ENCODE measurements at places on chromosomes 11 and 22.

GRCh38 chr11:133545199-133545803 lies 13.0 kb upstream of the OPCML start:
- no peak for DNase-seq

- DNase-seq, result peak; percentile 82
Observed at GRCh38 chr22:21567456-21568346, at the start of gene UBE2L3. Gene UBE2L3 (plus strand): TSS chr22:21567714. CDS start chr22:21567745, 31 bp downstream.

- no peak for DNase-seq
Observed at GRCh38 chr11:69089258-69089657, 40.5 kb downstream of the TPCN2 start.

DNA sequence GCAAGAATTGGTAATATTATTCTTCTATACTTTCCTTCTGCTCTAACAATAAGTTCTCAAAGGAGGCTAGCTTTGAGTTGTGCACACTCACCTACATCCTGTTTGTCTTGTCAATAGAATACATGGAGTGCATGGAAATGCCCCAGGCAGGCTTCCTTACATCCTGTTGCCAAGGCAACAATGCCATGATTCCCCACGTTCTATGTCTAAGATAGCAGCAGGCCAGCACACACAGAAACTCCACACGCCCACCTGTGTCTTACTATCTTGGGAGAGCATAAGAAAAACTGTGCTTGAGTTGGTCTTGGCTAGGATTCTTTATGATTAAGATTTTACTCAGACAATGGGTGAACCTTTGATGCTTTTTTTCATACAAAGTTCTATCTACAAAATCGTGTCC lies 379.2 kb downstream of the AASDHPPT start:
- DNase-seq, result no peak

DNA sequence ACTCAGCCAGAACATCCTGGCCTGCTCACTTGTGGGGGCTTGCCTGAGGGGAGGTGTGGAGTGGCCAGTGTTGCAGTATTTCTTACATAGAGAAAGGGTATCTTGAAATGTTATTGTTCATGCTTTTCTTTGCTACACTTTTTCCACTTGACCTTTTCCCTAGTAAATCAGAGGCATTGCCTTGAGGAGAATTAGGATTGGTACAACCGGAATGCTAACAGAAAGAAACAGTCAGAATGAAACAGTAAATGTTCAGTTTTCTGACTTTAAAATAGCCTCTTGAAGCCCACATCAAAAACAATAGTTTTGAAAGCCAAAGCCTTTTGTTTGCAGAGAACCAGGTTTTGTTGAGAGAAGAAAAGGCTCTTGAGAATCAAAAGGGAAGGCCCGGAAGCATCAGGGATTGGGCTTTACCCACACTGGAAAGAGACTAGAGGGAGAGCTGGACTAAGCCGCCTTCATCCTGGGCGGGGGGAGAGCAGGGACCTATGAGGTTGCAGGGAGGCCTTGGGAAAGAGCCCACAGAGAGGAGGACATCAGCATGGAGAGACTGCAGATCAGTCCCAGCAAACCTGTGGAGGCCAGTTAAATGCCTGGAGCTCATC lies 12.4 kb downstream of the ADM start:
- DNase-seq, result no peak

GRCh38 chr11:134660416-134660815 lies 248.4 kb upstream of the B3GAT1 start:
- no peak for DNase-seq

DNA sequence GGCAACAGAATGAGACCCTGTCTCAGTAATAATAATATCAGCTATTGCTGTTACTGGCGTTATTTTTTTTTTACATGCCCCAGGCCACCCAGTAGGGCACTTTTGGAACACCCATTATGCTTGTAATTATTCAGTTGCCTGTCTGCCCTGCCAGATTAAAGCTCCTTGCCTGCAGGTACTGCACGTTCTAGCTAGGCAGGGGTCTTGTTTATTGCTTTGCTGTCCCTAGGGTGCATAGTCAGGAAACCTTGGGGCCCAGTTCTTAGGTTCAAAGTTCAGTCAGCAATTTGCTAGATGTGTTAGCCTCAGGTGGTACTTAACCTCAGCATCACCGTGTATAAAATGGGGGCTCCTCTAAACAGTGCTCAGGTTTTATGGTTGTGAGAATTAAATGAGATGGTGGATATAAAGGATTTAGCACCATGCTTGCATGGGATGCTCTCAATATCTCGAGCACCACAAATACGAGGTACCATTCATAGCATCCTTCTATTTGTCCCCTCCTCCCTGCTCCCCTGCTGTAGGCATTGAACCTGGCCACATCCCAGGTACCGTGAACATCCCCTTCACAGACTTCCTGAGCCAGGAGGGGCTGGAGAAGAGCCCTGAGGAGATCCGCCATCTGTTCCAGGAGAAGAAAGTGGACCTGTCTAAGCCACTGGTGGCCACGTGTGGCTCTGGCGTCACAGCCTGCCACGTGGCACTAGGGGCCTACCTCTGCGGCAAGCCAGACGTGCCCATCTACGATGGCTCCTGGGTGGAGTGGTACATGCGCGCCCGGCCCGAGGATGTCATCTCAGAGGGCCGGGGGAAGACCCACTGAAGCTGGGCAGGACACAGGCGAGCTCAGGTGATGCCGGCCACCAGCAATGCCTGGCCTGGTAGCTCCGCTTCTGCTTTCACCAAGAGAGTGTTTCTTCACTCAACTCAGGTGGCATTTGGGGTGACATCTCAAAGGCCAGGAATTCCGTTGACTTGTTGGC lies 9.4 kb downstream of the MPST start:
- no peak for DNase-seq

Data from activated CD4-positive, alpha-beta T cell treated with anti-CD3 and anti-CD28 coated beads, Interleukin-2, amount 50 U/mL, for 1 hour (primary cell).